Stimulated activated CD4-positive, alpha-beta T cell treated with anti-CD3 and anti-CD28 coated beads, Interleukin-1b, Interleukin-23, amount 100 ng/mL, for 1 hour (primary cell): ENCODE measurements at places on chromosomes 13 and 19.

- DNase-seq: no peak
Measured at GRCh38 chr13:31945202-31945961, 86.2 kb upstream of the FRY start.

- DNase-seq: no peak
Measured at GRCh38 chr19:45136507-45137178, 24.1 kb downstream of the NKPD1 start.

GRCh38 chr13:76884186-76884906, 1.9 kb downstream of the KCTD12 start:
- no peak for DNase-seq

GRCh38 chr13:27104606-27105005, 67.0 kb downstream of the USP12 start:
- no peak for DNase-seq

DNA sequence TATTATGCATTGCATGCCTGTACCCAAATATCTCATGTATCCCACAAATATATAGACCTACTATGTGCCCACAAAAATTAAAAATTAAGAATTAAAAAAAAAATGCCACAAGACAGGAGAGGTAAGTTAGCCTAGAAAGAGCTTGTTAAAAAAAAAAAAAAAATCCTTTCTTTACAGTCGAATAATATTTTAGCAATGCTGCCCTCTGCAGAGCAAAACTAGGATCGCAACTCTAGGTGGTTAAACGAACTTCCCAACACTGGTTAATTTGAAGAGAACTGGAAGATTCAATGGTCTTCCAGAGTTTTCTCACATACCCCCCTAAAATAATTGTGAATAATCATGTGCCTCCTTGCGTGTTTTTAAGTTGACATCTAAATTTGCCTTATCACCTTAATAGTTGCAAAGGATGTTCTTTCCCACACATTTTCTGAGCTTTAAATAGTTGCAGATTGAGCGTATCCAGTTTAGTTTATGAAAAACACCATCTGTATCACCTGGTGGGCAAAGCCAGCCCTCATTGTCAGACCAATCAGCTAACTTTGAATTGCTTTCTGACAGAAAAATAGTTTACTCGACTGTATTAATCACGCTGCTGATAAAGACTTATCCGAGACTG, 47.4 kb upstream of the RCBTB2 start:
- peak; percentile 30 for DNase-seq

- no peak for DNase-seq
Measured at GRCh38 chr19:19657397-19657783, 6.1 kb downstream of the ATP13A1 start.

GRCh38 chr19:31969016-31969415, 376.4 kb upstream of the ZNF507 start:
- no peak for DNase-seq

DNA sequence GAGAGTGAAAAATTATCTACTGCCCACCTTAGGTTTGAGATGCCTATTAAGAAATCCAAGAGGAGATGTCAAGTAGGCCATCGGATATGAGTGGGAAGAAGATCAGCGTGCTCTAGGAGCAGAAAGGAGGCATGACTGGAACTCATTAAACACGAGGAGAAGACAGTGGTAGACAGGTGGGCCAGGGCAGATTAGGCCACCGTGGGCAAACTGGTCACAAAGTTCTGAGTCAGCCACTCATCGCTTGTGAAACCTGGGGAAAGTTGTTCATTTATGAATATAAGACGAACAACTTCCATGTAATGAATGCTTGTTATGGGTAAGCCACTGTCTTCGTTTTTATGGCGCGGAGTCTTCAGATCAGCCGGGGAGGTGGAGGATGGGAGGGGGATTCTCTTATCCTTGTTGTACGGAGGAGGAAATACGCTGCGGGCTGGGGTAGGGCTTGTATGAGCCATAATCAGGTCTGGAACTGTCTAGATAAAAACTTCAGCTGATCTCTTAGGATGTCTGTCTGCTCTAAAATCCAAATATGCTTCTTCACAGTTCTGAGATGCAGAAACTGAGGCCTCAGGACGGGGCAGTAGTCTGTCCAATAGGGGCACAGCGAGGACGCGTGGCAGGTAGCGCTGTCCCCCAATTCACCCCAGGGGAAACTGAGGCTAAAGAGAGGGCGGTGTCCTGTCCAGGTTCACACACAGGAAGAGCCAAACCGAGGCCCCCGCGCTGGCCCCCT, 1.1 kb upstream of the ZNF444 start:
- DNase-seq: no peak
